ENCODE measurements at places on chromosomes 3 and 15. TPM values are rescaled to one million over a fixed set of nuclear protein-coding genes. Genes with fewer than 3 reads are reported as not detected.

The SLC7A14 gene
- total RNA-seq = not detected

DNA sequence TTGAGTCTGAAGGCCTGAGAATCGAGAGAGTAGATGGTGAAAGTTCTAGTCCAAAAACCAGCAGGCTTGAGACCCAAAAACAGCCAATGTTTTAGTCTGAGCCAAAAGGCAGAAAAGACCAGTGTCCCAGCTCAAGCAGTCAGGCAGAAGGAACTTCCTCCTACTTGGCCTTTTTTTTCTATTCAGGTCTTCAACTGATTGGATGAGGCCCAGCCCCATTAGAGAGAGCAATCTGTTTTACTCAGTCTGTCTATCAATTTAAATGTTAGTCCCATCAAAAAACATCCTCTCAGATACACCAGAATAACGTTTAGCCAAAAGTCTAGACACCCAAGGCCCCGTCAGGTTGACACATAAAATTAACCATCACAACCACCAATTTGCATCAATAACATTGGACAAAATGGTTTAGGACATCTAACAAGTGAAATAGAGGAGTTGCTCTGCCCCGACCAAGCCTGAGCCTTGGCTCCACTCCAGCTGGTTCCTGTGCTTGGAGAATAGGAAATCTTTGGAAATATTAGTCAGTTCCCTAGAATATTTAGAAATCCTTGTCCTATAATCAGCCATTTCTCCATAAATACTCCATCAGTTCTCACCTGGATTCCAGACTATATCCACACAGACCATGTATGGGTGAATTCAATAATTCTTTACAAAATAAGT is 51.4 kb upstream of the LIPC start:
- no peaks in the 10 kb centered on the region for H3K27me3 ChIP-seq
- no peaks in the 10 kb centered on the region for H3K36me3 ChIP-seq
- H3K4me3 ChIP-seq = no peak overlapping the region
- H3K4me1 ChIP-seq = peaks cover 20% of the 10 kb centered on the region

The IRAK2 gene
- 0.26 TPM for total RNA-seq

The MCF2L2 gene
- total RNA-seq = 11.1 TPM

The GOLGA8R gene
- not detected for total RNA-seq

DNA sequence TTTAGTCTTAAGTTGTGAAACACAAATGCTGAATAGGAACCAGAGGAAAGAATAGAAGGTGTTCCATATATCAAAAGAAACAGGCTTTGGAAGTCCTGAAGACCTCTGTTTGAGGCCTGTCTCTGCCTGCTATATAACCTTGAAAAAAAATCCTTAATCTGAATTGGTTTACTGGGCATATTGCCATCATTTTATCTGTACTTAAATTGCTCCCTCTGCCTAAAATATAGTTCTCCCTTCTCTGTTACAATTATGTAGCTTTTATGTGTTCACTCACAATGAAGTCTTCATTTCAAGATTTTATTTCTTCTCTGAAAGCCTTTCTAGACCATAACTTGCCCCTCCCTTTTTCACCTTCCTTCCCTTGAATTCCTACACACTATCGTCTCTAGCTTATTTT is 21.2 kb downstream of the ARL13B start:
- no peak overlapping the region for H3K4me3 ChIP-seq
- H3K27ac ChIP-seq = no peak overlapping the region
- no peaks in the 10 kb centered on the region for H3K27me3 ChIP-seq
- no peaks in the 10 kb centered on the region for H3K4me1 ChIP-seq
- DNase-seq = no peak

DNA sequence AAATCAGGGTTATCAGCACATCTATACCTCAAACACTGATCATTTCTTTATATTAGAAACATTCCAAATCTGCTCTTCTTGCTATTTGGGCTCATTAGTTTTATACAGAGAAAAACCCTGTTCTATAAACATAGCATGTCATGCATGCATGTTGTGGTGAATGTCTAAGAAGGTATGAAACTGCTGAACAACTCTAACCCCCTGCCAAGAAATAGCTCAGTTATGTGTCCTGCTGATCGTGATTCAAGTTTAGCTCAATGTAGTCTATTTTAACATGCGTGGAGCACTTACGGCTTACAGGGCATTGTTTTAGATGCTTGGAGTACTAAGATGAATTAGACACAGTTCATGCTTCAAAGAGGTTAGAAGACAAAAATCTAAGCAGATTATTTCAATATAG is 35.8 kb downstream of the MYH15 start:
- no peak overlapping the region for H3K4me3 ChIP-seq
- H3K36me3 ChIP-seq = no peaks in the 10 kb centered on the region
- peaks cover 7% of the 10 kb centered on the region for H3K4me1 ChIP-seq
- DNase-seq = no peak
- no peak overlapping the region for H3K27ac ChIP-seq

- no peak overlapping the region for H3K27ac ChIP-seq
- H3K4me3 ChIP-seq = peak overlapping the region; percentile 61
- H3K4me1 ChIP-seq = peaks cover 6% of the 10 kb centered on the region
- DNase-seq = no peak
Measured at GRCh38 chr3:150703299-150703755, 393 bp downstream of the ERICH6 start.

The MAGI1 gene
- total RNA-seq = 40.6 TPM

The FEZF2 gene
- total RNA-seq = 9.1 TPM

- H3K4me3 ChIP-seq = no peak overlapping the region
- H3K36me3 ChIP-seq = no peaks in the 10 kb centered on the region
- H3K27me3 ChIP-seq = no peaks in the 10 kb centered on the region
- peaks cover 28% of the 10 kb centered on the region for H3K4me1 ChIP-seq
- no peak overlapping the region for H3K27ac ChIP-seq
Measured at GRCh38 chr15:85456798-85457197, 76.4 kb downstream of the AKAP13 start.

The ALDH1L1 gene
- 0.60 TPM for total RNA-seq

The LIPH gene
- total RNA-seq = 0.03 TPM

- no peak overlapping the region for H3K27ac ChIP-seq
- H3K27me3 ChIP-seq = no peaks in the 10 kb centered on the region
- H3K4me1 ChIP-seq = peaks cover 5% of the 10 kb centered on the region
- no peak for DNase-seq
- H3K4me3 ChIP-seq = no peak overlapping the region
Measured at GRCh38 chr3:119457246-119457645, 6.2 kb downstream of the TMEM39A start.

- H3K4me3 ChIP-seq = no peak overlapping the region
- no peak for DNase-seq
- H3K36me3 ChIP-seq = no peaks in the 10 kb centered on the region
- no peaks in the 10 kb centered on the region for H3K4me1 ChIP-seq
Measured at GRCh38 chr15:79399606-79400005, 32.5 kb upstream of the MINAR1 start.

Measured in neural progenitor cell (in vitro differentiated cells).